ENCODE measurements at places on chromosomes 4 and X.
A peak's percentile ranks its signal among the peaks of the same experiment; 100 is the strongest.

GRCh38 chrX:49278081-49278480 is 8.5 kb downstream of the PPP1R3F start:
- no peak for DNase-seq

DNA sequence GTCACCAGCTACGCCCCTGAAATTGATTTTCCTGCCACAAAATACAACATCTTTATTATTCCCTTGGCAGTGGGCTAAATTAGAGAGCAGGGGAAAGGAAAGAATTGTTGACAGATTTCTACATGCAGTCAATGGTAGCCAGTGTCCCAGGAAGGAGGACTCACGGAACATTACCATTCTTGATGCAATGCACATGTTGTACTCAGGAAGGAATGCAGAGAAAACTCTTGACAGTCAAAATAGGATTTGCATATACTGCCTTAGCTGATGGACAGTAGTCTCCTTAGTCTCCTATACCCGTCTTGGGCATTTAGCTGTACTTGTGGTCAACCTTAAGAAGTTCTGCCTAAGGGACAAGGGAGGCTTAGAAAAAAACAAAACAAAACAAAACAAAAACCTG is 158.0 kb upstream of the GYPA start:
- DNase-seq: no peak

DNA sequence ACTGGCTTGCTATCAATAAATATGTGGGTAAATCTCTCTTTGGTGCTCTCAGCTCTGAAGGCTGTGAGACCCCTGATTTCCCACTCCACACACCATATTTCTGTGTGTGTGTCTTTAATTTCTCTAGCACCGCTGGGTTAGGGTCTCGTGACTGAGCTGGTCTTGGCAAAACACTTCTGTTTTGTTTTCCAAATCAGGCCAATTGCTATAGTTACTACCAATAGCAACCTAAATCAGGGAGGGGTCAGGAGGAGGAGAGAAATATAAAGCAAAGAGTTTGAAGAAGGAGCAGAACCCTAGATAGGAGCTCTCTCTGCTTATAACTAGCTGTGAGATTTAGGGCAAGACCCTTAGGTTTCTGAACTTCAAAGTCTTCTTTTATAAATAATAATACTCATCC is 250.5 kb upstream of the IGFBP7 start:
- DNase-seq: no peak

DNA sequence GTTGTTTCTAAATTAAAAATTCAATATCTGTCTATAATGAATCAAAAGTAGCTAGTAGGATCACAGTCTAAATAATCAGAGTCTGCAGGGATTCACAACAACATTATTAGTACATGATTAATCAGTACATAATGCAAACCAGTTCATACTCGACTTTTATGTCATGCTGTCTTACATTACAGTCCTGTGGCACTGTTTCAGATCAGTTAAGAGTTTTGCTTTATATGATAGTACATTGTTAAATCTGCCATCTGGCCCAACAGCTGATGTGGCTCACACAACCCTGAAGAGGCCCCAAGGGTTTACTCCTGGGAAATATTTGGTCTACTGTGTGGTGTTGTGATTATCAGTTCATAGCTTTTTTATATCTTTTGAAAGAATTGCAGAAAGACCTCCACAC is 247.1 kb upstream of the ETNPPL start:
- DNase-seq: no peak

- no peak for DNase-seq
These were observed 59.0 kb downstream of the WWC2 start for GRCh38 chr4:183158062-183158461.

GRCh38 chrX:96689991-96690390 is 5.3 kb downstream of the DIAPH2 start:
- no peak for DNase-seq

DNA sequence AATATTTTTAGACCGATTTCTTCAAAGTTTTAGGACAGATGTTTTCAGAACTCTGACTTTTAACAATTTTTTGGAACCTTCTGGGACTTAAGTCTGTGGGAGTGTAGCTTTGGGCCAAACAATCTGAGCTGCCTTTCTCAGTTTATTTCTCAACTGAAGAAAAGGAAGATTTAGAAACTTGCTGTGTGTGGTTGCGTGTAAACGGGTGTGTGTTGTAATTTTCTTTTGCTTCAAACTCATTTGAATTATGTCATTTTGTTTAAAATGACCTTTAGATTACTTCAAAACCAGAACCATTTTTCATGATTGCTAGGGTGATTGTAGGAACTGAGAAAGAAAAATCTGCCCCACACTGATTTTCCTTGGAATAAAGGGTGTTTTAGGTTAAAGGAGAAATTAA is 577.7 kb upstream of the GALNTL6 start:
- DNase-seq: no peak

DNA sequence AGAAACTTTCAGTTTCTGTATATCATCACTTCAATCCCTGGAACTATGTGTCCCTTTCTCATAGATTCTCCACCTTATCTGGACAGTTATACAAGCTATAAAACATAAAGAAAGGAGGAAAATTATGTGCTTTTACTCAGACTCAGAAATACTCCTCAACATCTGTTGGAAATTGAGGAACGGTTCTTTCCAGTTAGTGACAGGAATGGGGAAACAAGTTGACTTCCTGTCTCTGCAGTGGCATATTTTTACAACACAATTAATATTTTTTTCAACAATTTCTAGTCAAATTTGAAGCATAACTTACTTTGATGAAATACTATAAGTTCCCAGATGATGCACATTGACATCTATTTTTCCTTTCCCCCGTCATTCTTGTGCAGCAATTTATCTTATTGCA is 27.9 kb downstream of the ABHD18 start:
- no peak for DNase-seq

GRCh38 chr4:78058591-78059523 is 1.7 kb downstream of the FRAS1 start:
- peak; percentile 35 for DNase-seq

DNA sequence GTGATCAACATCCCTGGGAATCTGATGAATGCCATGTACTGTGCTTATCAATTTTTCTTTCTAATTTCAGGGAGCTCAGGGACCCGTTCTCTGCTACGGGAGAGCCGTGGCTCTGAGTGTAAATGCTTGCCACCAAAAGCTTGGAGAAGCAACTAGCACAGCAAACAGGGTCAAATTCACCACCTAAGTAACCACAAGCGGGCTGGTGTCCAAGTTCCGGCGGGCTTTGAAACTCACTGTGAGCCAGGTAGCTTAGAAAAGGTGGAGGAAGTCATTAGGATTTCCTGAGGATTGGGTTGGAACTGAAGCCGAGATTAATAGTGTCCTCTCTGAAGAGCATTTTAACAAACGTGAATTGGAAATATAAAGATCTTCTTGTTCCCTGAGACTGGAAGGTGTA is 87.2 kb downstream of the CLDN34 start:
- DNase-seq: no peak

- DNase-seq: no peak
These were observed 14.5 kb upstream of the STS start for GRCh38 chrX:7133050-7133440.

DNA sequence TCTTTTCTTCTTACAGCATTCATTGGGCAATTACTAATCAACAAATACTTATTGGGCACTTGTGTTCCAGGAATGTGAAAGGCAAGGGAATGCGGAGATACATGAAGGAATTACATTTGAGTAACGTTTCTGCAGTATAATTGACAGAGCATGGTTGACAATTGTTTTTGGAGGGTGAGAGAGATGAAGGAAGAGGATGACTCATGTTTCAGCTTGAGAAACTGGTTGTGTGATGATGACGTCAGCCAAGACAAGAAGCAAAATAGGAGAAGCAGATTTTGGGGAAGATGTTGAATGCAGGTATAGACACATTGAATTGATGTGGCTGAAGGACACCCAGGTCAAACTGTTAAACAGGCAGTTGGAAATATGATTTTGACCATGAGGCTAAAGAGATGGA is 8.0 kb upstream of the CPEB2 start:
- DNase-seq: no peak

DNA sequence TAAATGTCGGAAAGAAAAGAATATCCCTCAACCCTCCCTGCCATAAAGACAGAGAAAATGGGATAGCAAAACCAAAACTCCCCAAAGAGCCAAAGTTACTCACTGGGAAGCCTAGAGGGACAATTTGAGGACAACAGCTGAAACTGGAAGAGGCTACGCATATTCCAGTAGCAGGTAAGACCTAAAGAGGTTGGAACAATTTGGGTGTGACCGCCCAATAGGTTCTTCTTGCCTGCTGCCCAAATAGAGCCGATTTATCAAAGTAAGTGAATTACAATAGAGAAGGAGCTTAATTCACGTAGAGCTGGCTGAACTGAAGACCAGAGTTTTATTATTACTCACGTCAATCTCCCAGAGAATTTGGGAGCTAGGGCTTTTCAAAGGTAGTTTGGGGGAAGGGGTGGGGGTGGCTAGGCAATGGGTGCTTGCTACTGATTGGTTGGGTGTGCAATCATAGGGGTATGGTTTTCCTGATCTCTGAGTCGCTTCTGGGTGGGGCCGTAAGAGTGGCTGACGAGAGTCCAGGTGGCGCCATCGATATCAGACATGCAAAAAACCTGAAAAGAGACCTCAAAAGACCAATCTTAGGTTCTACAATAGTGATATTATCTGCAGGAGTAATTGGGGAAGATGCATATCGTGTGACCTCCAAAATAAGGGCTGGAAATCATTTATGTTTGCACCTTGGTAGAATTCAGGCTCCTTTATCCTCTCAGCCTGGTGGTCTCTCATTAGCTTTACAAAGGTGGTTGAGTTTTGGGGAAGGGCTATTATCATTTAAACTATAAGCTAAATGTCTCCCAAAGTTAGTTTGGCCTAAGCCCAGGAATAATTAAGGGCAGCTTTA is 39.0 kb upstream of the SLC7A3 start:
- no peak for DNase-seq

GRCh38 chr4:109827672-109828071 is at the start of gene RRH:
RRH (plus strand) TSS chr4:109827972; CDS start chr4:109828028, 56 bp downstream.
- DNase-seq: no peak

- DNase-seq: no peak
These were observed 31.2 kb downstream of the PHEX start for GRCh38 chrX:22063284-22063683.

- peak; percentile 32 for DNase-seq
These were observed 629.1 kb upstream of the ATOH1 start for GRCh38 chr4:93199492-93199891.

DNA sequence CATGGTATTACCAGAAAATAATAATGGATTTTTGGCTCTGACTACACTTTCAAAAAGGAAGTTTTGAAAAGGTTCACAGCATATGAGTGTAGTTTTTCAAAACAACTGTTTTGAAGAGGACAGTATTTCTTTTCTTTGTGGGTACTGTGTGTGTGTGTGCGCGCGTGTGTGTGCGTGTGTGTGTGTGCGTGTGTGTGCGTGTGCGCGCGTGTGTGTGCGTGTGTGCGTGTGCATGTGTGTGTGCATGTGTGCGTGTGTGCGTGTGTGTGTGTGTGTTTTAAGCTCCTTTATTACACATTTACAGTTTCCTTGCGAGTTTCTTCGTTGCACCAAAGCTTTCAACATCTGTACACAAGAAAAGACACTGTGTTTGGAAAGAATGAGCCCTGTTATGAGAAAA is 755.4 kb downstream of the SH3BGRL start:
- DNase-seq: no peak

- no peak for DNase-seq
These were observed 215.9 kb downstream of the SOWAHB start for GRCh38 chr4:76681996-76682395.

DNA sequence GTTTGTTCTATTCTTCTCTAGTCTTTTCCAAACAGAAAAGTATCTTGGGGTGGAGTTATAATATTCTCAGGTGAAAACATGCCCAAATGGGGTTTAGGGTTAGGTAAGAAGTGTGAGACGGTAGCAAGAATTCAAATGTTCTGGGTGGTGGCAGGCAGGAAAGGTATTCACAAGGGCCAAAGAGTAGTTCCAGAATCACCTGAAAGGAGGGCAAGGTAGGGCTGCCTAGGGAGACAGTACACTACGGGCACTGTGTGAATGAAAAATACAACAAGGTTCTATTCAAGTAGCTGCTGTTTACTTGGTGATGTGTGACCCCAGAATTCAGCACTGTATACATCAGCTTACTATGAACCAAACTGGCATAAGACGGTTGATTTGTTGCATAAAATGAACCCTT is 51.9 kb downstream of the NR3C2 start:
- DNase-seq: no peak

- DNase-seq: no peak
These were observed 30.9 kb downstream of the FAM9C start for GRCh38 chrX:13013363-13014110.

GRCh38 chr4:74364652-74365491 is at the start of gene EREG:
EREG (plus strand) TSS chr4:74365145; CDS start chr4:74365309, 164 bp downstream.
- DNase-seq: peak; percentile 57

DNA sequence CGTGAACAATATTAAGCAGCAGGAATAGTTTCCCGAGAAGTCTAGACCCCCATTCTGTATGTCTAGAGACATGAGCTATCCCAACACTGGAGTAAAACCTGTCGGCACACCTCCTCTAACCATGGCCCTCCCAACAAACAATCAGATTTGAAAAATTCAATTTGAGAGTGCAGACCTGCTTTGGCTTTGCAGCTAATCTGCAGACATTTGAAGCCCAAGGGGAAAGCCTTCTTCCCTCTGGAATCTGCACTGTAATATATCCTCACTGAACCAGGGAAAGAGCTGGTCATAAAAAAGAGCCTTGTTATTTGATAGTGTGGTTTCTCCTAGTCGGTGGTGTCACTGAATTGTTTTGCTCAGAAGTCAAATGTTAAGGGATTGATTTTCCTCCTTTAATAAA is 44.6 kb upstream of the KLHL34 start:
- DNase-seq: no peak

DNA sequence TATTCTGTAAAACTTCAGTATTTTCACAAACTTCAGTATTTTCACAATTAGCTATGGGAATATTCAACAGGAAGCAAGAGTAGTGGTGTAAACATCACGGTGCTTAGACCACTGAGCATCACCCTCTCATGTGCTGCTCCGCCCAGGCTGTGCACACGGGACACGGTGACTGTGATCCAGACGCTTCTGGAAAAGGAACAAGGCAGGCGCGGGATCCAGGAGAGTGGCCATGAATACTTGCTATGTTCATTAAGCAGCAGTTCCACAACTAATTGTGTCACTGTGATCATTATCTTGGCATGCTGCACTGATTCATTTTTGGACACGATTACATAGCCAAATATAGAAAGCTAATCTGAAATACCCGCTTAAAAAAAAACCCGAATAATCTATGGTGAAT is 19.6 kb upstream of the FAT1 start:
- DNase-seq: no peak

GRCh38 chrX:20313899-20314298 is 47.2 kb upstream of the RPS6KA3 start:
- no peak for DNase-seq

- peak; percentile 39 for DNase-seq
These were observed 18.2 kb downstream of the PTTG2 start for GRCh38 chr4:37978248-37978924.

Measured in ACHN (cell line).